GM23338 (cell line): ENCODE measurements at places on chromosomes 11 and 22. TPM values are rescaled to one million over a fixed set of nuclear protein-coding genes. Genes with fewer than 3 reads are reported as not detected.

The APOBEC3B gene
- total RNA-seq, result 5.9 and 7.0 TPM in 2 replicates

The PTPRCAP gene
- total RNA-seq, result 0.85 and 3.5 TPM in 2 replicates

The LRRC10B gene
- 0.08 and 1.6 TPM in 2 replicates for total RNA-seq

The SIK3 gene
- 27.8 and 33.9 TPM in 2 replicates for total RNA-seq

The BTG4 gene
- 0.31 TPM in 1 of 2 replicates, not detected in the other for total RNA-seq

The CNTF gene
- 1.8 and 1.9 TPM in 2 replicates for total RNA-seq

The BMAL1 gene
- total RNA-seq, result 7.2 and 7.8 TPM in 2 replicates

The MRGPRX1 gene
- not detected in 2 replicates for total RNA-seq

The TRIM51 gene
- not detected in 2 replicates for total RNA-seq

The TRPM5 gene
- total RNA-seq, result not detected in 2 replicates

The MGAT3 gene
- 10.2 and 13.1 TPM in 2 replicates for total RNA-seq

The TMEM191C gene
- 1.1 and 2.8 TPM in 2 replicates for total RNA-seq

The DEUP1 gene
- 0.63 and 0.85 TPM in 2 replicates for total RNA-seq

- peaks cover 7% of the 10 kb centered on the region for H3K4me1 ChIP-seq
- DNase-seq, result peak; percentile 57
- H3K27ac ChIP-seq, result no peak overlapping the region
Observed at GRCh38 chr22:19615867-19616581, 91.8 kb upstream of the CLDN5 start.

DNA sequence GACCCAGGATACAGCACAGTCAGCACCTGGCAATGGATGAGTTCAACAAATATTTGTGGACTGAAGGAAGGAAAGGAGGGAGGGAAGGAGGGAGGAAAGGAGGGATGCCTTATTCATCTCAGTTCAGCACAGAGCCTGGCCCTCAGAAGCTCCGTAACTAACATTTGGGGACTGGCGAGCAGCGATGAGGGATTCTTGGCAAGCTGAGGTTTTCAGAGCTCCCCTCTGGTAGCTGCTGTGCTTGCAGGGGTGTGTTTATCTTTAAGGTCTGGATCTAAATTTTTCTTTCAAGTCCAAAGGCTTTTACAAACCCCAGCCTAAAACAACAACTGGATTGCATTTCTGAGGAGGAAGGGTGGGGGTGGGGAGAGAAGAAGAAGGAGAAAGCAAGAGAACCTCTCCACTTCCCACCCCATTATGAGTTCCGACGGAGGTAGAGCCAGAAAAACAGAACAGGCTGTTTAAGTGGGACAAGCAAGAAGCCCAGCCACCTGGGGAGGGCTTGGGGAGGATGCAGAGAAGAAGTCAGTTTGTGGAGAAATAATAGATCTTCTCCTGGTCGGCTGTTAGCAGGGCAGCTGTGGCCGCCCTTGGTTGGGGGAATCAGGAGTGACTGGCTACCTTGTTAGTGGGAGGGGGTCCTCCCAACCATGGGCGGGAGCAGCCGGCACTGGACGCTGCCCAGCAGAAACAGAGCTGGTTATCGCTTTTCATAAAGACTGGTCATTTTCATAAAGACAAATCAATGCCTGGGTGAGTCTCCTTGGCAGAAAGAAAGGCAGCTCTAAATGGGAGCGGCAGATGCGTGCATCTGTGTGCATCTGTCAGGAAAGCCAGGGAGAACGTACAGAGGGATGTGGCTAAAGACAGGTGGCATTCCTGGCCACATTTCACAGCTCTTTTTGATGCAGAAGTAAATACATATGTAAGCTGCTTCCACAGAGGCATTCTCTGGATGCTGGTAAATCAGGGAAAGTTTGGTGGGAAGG, 78.0 kb downstream of the TSPAN18 start:
- H3K27ac ChIP-seq, result no peak overlapping the region
- H3K4me1 ChIP-seq, result peaks cover 24% of the 10 kb centered on the region
- H3K4me3 ChIP-seq, result no peak overlapping the region
- H3K27me3 ChIP-seq, result no peaks in the 10 kb centered on the region

- no peak within 1 kb of the TSS for H3K4me3 ChIP-seq
- no peaks in the 10 kb centered on the region for H3K4me1 ChIP-seq
- no peaks in the 10 kb centered on the region for H3K36me3 ChIP-seq
- H3K27me3 ChIP-seq, result no peaks in the 10 kb centered on the region
- DNase-seq, result no peak
- H3K27ac ChIP-seq, result no peak within 1 kb of the TSS
Observed at GRCh38 chr11:125833016-125833415, at the start of gene PATE4. Gene PATE4 (plus strand): TSS chr11:125833316. CDS start chr11:125833360, 44 bp downstream.

- no peak overlapping the region for H3K27ac ChIP-seq
- no peak for DNase-seq
- peaks cover 20% of the 10 kb centered on the region for H3K4me1 ChIP-seq
Observed at GRCh38 chr11:83728281-83728680, 442.1 kb upstream of the CCDC90B start.

GRCh38 chr22:40019100-40019499, 24.3 kb downstream of the FAM83F start:
- DNase-seq, result no peak
- H3K4me3 ChIP-seq, result no peak overlapping the region
- H3K27ac ChIP-seq, result no peak overlapping the region
- no peaks in the 10 kb centered on the region for H3K27me3 ChIP-seq

DNA sequence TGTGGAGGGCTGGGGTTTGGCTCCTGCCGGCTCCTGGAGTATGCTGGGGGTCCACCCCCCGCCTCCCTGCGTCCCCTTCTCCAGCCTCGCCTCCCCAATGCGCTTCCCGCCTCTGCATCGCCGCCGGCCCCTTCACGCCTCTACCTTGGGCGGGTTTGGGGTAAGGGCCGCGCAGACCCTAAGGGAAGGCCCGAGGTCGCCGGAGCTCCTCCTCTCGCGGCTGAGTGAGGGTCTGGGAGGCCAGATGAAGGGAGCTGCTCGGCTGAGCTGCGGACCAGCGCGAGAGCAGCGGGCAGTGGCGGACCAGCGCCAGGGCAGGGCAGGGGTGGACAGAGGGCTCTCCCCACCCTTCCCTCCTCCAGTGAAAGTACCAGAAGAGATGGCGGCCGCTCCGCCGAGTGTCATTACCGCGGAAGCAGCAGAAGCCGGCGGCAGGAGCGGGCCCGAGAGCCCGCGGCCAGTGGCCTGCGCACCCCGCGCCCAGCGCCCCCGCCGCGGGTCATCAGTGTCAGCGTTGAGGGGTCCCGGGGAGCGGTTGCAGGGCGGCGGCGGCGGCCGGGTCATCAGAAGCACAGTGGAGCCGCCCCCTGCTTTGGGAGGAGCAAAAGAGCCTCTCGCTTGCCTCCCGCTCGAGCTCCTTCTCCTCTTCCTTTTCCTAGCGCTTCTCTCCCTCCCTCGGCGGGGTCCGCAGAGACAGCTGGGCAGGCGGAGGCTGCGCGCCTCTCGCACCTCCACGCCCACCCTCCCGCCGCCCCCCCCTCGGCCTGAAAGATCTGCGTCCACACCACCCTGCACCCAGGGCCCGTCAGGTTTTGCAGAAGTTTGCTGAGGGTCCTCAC, 255.6 kb upstream of the CADM1 start:
- H3K27me3 ChIP-seq, result peaks cover 46% of the 10 kb centered on the region
- peak overlapping the region; percentile 72 for H3K4me3 ChIP-seq
- peak; percentile 71 for DNase-seq
- H3K27ac ChIP-seq, result no peak overlapping the region

GRCh38 chr11:64245797-64246620, 734 bp downstream of the PPP1R14B start:
- DNase-seq, result peak; percentile 65
- peaks cover 44% of the 10 kb centered on the region for H3K4me1 ChIP-seq
- H3K27ac ChIP-seq, result no peak overlapping the region

DNA sequence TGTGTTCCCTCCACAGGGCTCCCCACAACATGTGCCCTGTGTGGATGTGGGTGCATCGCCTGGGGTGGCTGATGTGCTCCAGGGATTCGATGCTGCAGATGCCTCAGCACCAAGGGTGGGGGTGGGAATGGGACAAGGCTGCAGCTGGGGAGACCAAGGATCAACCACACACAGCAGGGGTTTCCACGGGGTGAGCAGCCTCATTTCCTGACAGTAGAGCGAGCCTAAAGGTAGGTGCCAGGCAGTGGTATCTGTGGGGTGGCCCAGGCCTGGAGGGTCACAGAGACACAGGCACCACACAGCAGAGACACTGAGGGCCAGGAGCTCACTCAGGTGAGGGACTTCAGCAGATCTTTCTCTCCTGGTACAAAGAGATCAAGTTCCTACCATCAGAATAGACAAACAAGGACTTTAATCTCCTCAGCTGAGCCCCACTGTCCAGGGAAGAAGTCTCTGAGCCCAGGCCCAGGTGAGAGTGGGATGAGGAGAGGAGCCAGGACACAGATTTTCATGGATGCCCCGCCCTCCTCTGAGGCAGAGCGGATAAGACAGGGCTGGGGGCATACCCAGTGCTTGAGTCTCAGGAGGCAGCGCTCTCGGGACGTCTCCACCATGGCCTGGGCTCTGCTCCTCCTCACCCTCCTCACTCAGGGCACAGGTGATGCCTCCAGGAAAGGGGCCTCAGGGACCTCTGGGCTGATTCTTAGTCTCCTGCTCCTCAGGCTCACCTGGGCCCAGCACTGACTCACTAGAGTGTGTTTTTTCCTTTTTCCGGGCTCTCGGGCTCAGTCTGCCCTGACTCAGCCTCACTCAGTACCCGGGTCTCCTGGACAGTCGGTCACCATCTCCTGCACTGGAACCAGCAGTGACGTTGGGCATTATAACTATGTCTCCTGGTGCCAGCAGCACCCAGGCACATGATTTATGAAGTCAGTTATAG, 19.7 kb downstream of the GGTLC2 start:
- peaks cover 97% of the 10 kb centered on the region for H3K27me3 ChIP-seq
- no peaks in the 10 kb centered on the region for H3K4me1 ChIP-seq
- H3K36me3 ChIP-seq, result no peaks in the 10 kb centered on the region
- DNase-seq, result no peak
- H3K27ac ChIP-seq, result no peak overlapping the region

DNA sequence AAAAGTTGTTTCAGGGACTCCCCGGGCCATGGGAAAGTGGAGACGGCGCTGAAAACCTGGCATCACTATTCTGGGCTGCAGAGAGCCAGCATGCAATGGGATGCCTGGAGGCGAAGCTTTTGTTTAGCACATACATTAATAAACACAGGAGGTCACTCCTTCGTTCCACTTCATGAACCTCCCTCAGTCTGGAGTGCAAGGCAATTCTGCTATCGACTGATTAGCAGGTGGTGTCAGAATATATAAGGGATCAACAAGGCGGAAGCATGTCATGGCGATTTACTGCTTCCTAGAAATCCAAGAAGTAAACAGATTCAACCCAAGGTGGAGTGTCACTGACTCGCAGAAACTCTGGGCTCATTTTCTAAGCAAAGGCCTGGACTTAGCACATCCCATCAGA, 45.4 kb upstream of the MN1 start:
- peaks cover 2% of the 10 kb centered on the region; the same call in 1 of the 2 replicates for H3K36me3 ChIP-seq
- no peak overlapping the region for H3K4me3 ChIP-seq
- DNase-seq, result no peak
- H3K27me3 ChIP-seq, result no peaks in the 10 kb centered on the region
- peak overlapping the region; percentile 50; the same call in 1 of the 2 replicates for H3K27ac ChIP-seq

DNA sequence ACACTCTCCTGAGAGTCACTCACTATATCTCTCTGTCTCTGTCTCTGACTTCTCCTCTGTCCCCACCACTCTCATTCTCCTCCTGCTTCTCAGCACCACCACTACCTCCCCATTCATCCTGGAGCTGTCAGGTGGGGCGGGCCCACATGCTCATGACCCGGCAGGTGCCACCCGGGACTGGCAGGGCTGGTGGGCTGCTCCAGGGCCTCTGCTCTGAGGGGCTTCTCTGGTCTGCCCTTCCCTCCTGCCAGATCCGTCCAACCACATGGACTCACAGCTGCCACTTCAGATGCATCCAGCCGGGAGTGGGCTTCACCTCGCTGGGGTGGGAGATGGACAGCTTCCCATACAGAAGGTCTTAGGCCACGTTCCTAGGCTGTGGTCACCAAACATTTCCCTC, 4.8 kb upstream of the EMID1 start:
- no peak overlapping the region for H3K27ac ChIP-seq
- peaks cover 8% of the 10 kb centered on the region; the same call in 1 of the 2 replicates for H3K4me1 ChIP-seq
- H3K36me3 ChIP-seq, result no peaks in the 10 kb centered on the region
- H3K4me3 ChIP-seq, result no peak overlapping the region
- DNase-seq, result no peak
- H3K27me3 ChIP-seq, result peaks cover 7% of the 10 kb centered on the region; the same call in 1 of the 2 replicates

GRCh38 chr11:8231979-8232378, 31.7 kb downstream of the LMO1 start:
- no peaks in the 10 kb centered on the region for H3K36me3 ChIP-seq
- no peaks in the 10 kb centered on the region for H3K4me1 ChIP-seq
- H3K27me3 ChIP-seq, result no peaks in the 10 kb centered on the region
- H3K4me3 ChIP-seq, result no peak overlapping the region
- no peak overlapping the region for H3K27ac ChIP-seq

DNA sequence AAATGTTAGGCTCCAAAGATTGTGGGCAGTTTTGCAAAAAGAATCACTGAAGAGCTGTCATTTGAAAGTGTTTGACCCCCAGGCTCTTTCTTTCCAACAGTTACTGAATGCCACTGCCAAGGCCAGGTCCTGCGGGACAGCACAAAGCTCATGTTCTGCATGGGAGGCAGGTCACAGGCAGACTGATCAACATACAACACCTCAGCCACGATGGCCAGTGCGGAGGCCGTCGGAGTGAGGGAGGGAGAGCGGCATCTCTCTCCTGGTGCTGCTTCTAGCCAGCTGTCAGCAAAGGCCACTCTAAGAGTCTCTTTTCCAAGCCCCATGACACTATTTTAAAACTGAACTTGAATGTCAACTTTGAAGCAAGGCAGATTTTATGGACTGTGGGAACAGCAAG, 49.9 kb downstream of the ARFGAP3 start:
- no peak for DNase-seq
- no peak overlapping the region for H3K27ac ChIP-seq
- peaks cover 7% of the 10 kb centered on the region; the same call in 1 of the 2 replicates for H3K4me1 ChIP-seq
- H3K36me3 ChIP-seq, result no peaks in the 10 kb centered on the region
- no peak overlapping the region for H3K4me3 ChIP-seq

GRCh38 chr11:44357711-44358110, 47.8 kb upstream of the ALX4 start:
- H3K4me1 ChIP-seq, result no peaks in the 10 kb centered on the region
- no peak overlapping the region for H3K4me3 ChIP-seq
- H3K27me3 ChIP-seq, result no peaks in the 10 kb centered on the region
- no peak for DNase-seq
- H3K27ac ChIP-seq, result no peak overlapping the region
- no peaks in the 10 kb centered on the region for H3K36me3 ChIP-seq

GRCh38 chr11:126821827-126822226, 178.7 kb downstream of the KIRREL3 start:
- DNase-seq, result no peak
- H3K4me1 ChIP-seq, result peaks cover 21% of the 10 kb centered on the region
- no peaks in the 10 kb centered on the region for H3K27me3 ChIP-seq

DNA sequence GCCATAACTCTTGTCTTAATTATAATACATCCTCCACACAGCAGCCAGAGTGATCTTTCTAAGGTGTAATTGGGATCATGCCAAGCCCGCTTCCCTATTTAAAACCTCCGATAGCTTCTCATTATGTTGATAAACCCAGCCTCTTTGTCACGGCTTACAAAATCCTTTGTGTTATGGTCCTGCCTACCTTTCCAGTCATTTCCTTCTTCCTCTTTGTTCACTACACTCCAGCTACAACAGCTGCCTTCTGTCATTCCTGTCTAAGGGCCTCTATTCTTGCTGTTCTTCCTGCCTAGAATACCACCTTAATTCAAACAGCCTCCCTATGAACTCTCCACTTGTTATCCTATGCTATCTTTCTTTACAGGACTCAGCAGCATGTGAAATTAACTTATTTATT, 70.6 kb upstream of the CAPRIN1 start:
- DNase-seq, result no peak
- H3K27me3 ChIP-seq, result no peaks in the 10 kb centered on the region
- no peaks in the 10 kb centered on the region for H3K36me3 ChIP-seq

GRCh38 chr11:10275714-10276113, 18.3 kb downstream of the SBF2 start:
- peak overlapping the region; percentile 67; the same call in 1 of the 2 replicates for H3K27ac ChIP-seq
- H3K4me3 ChIP-seq, result no peak overlapping the region
- H3K27me3 ChIP-seq, result no peaks in the 10 kb centered on the region
- no peaks in the 10 kb centered on the region for H3K36me3 ChIP-seq
